Activated naive CD4-positive, alpha-beta T cell treated with anti-CD3 and anti-CD28 coated beads, Interleukin-2, amount 10 ng/mL, durations not matched to agents 7 days and 5 days (primary cell): ENCODE measurements at places on chromosomes 11 and 22.
A peak's percentile ranks its signal among the peaks of the same experiment; 100 is the strongest.

GRCh38 chr11:62306227-62306626, 7.4 kb upstream of the SCGB1D4 start:
- no peak for DNase-seq

GRCh38 chr22:31106731-31107177, 614 bp downstream of the SELENOM start:
- DNase-seq = no peak

- peak; percentile 48 for DNase-seq
Observed at GRCh38 chr22:49959782-49960158, 802 bp upstream of the PIM3 start.

DNA sequence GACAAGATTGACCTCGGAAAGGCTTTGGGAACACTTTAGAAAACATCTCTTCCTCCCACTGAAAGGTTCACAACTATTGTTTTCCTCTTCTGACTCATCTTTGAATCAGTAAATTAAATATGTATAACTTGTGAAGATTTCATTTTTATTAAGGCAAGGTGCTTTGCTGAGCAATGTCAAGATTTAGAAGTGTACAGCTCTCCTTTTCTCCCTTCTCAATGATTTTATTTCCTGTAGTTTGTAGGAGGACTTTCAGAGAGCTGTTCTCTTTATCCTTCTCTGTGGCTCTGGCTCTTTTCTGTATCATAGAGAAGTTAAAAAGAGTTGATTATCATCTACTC, 594.2 kb downstream of the METTL15 start:
- no peak for DNase-seq

- DNase-seq = no peak
Observed at GRCh38 chr11:84261707-84262106, 975.5 kb upstream of the CCDC90B start.

DNA sequence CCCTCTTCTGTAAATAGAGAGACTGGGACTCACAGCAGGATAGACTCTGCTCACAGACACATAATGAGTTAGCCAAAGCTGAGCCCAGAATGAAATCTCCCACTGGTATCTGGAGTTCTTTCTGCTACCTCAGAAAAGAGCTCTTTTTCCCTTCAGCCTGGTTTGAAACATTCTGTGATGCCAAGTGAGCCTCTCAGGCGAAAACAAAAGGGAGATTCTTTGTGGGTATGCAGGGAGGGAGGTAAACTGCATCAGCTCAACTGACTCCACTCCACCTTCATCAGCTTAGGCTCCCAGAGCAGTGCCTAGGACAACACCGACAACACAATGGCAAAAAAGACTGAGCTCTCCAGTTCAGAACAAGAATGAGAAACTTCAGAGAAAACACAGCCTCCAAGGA, 55.1 kb upstream of the SCUBE2 start:
- no peak for DNase-seq

- no peak for DNase-seq
Observed at GRCh38 chr22:43830931-43831560, 18.9 kb upstream of the EFCAB6 start.

DNA sequence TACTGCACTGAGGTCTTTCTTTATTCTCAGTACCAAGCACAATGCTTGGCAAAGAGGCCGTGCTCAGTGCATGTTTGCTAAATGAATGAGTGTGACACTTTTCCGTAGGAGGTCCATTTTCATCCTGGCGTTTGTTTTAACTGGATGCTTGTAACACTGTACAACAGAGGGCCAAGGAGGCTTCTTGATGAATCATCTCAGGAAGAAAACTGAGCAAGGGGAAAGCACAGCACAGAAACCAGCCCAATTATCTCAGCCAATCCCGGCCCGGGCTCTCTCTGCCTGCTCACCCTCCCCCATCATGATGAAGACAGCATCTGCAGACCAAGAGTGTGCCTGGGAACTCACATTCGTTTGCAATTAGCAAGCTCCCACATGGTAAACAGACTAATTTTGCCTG, 570.3 kb downstream of the OPCML start:
- DNase-seq = no peak
